ENCODE measurements at places on chromosomes 12 and 14.

DNA sequence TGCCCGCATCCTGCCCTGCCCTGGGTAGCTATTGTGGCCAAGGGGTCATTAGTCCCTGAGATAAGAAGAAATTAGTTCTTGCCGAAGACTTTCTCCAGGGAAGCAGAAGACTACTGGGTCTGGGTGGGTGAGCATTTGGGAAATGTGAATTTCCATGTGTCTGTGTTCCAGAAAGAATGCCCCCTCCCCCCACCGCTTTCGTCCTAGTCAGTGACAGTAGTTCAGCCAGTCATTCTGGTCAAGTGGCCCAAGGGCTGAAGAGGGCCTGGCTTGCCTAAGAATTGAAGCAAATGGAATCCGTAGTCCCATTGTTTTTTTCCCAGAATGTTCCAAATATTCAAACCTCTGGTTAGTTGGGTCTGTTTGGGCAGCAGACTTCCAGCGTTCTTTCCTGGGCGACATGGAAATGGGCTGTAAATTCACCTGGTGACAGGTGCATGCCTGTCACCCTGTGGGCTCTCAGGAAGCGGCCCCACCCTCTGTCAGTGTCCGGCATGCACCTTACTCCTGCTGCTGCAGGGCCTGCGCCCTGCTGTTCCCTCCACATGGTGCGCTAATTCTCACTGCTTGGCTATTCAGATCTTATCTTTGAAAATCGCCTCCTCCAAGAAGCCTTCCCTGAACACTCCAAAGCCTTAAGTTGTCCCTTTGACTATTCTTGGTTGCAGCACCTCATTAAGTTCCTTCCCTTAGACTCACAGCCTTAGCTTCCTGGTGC is 1.4 kb upstream of the RFLNA start:
- DNase-seq: no peak

- peak; percentile 85 for DNase-seq
Measured at GRCh38 chr14:97978341-97978740, 1181.2 kb downstream of the VRK1 start.

DNA sequence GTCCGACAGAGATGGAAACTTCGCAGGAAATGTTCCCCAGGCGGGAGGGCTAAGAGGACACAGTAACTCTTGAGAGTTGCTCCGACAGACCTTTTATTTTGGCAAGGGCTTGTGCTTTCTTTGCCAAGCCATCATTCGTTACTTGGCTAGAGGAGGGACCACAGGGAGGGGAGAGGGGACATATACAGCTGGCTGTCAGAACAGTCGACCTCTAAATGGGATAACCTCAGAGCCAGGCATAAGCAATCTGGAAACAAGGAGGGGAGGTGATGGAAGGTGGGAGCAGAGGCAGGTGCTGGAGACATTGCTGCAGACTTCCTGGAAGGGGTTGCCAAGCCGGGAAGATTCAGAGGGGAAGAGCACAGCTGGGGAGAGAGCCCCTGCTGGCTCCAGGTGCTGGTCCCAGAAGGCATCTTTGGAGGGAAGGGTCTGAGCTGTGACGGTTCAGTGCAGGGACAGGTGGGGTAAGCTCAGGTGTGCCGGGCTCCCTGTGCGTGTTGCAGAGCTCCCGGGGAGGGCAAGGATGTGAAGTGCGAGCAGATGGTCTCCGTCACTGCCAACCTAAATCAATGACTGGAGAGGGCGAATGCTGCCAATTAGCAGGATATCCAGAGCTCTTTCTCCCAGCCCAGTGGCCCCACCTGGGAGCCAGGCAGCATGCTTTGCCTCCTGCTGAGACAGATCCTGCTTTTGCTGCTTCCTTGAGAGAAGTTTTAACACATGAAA is 50.1 kb downstream of the CHST11 start:
- no peak for DNase-seq

DNA sequence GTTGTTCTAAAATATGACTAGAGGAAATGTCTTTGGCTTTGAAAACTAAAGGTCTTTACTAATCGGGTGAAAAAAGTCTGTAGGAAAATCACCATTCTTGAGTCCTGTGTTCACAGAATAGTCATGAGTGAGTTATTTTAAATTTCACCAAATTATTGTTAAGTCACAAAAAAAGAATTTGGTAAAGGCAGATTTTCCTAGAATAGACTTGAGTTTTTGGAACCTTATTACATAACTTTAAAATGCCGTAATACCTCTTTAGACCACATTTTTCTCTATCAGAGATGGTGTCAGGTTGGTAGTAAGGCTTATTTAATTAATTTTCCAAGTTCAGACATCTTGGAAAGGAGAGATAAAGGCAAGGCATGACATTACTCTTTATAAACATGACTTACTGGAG is 184.7 kb upstream of the GARIN2 start:
- DNase-seq: no peak

GRCh38 chr14:72699852-72700257 is 194.0 kb downstream of the DPF3 start:
- no peak for DNase-seq

GRCh38 chr12:29207120-29207519 is 58.0 kb downstream of the FAR2 start:
- no peak for DNase-seq

DNA sequence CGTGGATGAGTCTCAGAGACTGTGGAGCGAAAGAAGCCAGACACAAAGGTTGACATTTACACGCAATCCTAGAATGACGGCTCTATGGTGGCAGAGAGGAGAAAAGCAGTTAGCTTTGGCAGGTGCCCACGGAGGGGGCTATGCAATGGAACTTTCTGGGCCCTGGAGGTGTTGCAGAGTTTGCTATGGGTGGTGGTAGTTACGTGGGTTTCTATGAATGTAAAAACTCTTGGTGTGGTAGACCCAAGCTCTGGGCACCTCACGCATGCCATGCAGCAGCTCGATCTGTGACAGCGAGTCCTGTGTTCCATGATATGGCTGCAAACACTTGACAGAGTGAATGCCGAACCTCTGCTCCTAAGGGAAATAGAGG is 5.0 kb upstream of the INF2 start:
- no peak for DNase-seq

All from stimulated activated CD8-positive, alpha-beta memory T cell treated with anti-CD3 and anti-CD28 coated beads, Interleukin-4, amount 100 ng/mL, for 48 hours (primary cell).